ENCODE measurements at places on chromosomes 6 and 20.

DNA sequence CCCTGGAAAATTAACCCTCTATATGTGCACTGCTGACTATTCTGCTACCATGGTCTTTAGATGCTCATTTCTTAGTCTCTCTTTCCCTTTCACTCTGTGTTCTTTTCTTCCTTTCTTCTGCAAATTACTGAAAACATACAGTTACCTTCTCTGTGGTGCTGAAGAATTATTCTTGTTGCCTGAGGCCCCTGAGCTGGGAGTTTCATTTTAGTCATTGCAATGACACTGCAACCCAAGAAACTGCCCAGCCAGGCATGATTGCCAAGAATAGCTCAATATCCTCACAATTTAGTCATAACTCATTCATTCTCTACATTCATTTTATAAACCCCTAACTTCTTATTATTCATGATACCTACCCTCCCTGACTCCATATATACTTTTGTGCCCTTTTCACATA is 245.8 kb upstream of the RAB32 start:
- no peak for DNase-seq

GRCh38 chr6:79377888-79378348 is 143.4 kb upstream of the HMGN3 start:
- DNase-seq: no peak

GRCh38 chr20:47396762-47397476 is 40.4 kb upstream of the ZMYND8 start:
- DNase-seq: no peak

GRCh38 chr20:53741726-53742028 is 148.0 kb upstream of the ZNF217 start:
- no peak for DNase-seq

GRCh38 chr20:40525351-40525750 is 163.7 kb downstream of the MAFB start:
- no peak for DNase-seq

GRCh38 chr6:125528621-125529041 is 220.8 kb upstream of the HEY2 start:
- DNase-seq: no peak

- DNase-seq: no peak
Observed at GRCh38 chr6:45610832-45611231, 233.1 kb upstream of the SUPT3H start.

GRCh38 chr20:34065260-34065659 is 46.8 kb downstream of the EIF2S2 start:
- no peak for DNase-seq

- no peak for DNase-seq
Observed at GRCh38 chr20:48621376-48622078, 206.3 kb downstream of the PREX1 start.

DNA sequence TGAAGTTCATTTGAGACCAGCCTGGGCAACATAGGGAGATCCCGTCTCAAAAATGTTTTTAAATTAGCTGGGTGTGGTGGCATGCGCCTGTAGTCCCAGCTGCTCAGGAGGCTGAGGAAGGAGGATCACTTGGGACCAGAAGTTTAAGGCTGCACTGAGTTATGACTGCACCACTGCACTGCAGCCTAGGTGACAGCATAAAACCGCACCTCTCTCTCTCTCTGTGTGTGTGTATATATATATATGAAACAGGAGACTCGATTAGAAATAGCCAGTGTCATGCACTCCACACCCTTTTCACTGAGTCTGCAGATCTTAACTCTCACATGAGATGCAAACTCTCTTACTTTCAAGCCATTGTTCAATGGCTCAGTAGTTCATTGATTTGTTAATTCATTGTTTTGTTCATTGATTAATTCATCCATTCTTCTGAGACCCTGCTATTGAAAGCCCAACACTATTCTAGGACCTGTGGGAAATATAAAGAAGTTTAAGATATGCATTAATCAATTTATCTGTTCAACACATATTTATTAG is 52.4 kb upstream of the MRPS10 start:
- DNase-seq: no peak

DNA sequence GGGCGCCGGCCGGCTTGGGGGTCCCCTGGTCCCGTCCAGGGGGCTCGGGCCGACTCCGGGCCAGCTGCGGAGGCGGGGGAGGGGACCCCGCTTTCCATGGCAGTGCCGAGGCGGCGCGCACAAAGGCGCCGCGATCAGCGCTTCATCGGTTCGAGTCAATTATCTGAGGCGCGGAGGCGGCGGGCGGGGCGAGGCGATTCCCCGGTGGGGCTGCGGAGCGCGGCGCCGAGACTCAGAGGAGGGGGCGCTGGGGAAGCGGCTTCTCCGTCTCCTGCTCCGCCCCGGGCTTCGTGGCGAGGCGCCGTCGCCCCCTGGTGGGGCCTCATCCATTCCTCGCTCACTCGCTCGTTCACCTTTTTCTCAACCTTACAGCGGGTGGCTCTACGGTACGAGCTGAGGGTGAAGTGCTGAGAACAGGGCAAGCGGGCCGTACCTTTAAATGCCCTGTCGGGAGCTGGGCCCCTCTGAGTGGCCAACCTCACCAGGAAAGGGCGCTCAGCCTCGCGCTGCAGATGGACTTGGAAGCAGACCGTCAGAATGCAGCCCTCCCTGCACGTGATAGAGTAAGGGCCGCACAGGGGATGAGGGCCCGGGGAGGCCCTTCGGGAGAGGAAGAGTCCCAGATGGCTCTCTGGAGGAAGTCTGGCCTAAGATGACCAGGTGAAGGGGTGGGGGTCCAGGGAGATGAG is 39.9 kb downstream of the SLC52A3 start:
- no peak for DNase-seq

- DNase-seq: peak; percentile 41
Observed at GRCh38 chr20:56345911-56346310, 12.9 kb upstream of the FAM210B start.

DNA sequence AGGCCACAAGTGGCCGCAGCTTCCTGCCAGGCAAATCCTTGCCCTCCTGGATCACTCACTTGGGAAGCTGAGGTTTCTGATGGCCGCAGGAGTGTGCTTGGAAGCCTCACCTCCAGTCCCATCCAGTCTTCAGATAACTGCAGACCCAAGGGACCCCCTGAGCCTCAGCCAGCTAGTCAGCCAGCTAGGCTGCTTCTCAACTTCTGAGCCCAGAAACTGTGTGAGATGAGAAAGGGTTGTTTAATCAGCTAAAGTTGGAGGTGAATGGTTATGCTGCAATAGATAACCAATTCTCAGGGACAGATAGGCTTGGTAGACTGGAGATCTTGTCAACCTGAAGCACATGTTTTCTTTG is 96.9 kb downstream of the THBS2 start:
- DNase-seq: no peak

GRCh38 chr20:58146081-58146745 is 82.2 kb downstream of the ANKRD60 start:
- no peak for DNase-seq

- DNase-seq: no peak
Observed at GRCh38 chr20:46713957-46714834, 4.7 kb downstream of the SLC2A10 start.

- DNase-seq: no peak
Observed at GRCh38 chr20:32945710-32946221, 58.5 kb downstream of the SUN5 start.

DNA sequence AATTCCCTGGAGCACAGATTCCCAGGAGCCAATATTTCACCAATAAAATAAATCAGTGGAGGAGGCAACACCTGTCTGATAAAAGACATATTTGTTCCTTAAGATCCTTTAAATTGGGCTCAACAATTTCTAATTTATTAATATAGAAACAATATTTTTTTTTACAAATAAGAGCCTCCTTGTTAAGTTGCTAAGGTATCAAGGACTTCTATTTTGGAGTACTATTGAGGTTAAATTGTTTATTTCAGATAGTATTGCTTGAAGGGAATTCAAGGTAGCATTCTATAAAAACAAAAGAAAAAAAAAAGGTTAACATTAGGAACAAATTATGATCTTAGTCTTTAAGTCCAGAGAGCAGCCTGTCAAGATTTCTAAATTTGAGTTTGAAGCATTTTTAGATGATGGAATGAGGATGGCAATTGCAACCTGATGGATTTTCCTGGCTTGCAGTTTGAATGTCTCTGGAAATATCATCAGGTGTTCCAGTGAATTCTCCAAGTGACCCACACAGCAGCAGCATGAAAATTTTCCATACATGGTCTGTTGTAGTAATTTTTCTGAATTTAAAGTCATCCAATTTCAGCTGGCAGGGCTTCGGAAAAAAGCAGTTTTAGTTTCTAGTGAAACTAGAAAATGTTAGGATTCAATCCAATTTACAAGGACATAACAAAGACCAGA is 19.3 kb upstream of the NCR2 start:
- no peak for DNase-seq

- no peak for DNase-seq
Observed at GRCh38 chr6:149079911-149080491, 237.5 kb upstream of the TAB2 start.

DNA sequence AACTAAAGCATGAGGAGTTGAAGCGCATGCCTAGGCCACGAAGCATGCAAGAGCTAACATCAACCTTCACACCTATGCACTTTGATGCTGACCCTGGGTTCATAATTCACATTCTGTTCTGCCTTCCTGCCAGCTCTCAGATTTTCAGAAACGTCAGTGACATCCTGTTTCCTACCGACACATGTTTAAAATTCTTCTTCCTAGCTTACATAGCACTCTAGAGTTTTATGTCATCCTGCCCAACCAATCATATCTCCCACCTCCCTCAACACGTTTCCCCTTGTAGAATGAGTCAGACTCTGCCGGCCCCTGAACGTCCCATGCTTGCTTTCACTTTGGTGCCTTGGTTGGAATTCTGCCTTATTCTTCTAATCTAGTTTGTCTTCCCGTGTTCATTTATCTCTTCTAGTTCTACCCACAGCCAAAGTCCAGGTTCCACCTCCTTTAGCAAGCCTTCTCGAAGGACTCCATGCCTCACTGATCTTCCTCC is 97.2 kb upstream of the MAP7 start:
- no peak for DNase-seq

DNA sequence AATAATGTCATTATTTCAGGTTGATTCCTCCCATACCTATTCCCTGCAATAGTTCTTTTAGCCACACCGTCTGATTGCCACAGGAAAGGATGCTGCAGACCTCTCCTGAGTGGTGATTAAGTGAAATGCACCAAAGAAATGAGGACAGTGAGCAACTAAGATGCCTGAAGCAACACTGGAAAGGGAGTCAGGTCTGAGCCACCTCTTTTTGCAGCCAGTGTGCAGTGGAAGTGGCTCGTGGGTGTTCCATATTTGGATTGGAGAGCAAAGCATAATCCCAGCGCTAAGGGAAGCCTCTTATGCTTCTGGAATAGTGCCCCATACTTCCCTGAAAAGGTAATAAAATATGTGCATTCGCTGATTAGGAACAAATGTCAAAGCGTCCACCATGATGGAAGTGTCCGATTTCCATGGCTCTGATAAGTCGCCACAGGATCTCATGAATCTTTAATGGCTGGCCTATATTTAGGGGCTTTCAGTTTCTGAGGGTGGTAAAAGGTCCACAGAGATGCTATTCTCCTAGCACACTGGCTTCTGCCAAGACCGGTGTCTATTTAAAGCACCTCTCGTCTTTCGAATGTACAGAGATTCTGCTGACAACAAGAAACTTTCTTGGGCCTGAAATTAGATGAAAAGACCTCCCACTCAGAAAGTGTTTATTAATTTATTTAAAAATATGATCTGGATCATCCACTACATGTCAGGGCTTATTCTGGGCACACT is 253.9 kb downstream of the SLC24A3 start:
- DNase-seq: no peak

DNA sequence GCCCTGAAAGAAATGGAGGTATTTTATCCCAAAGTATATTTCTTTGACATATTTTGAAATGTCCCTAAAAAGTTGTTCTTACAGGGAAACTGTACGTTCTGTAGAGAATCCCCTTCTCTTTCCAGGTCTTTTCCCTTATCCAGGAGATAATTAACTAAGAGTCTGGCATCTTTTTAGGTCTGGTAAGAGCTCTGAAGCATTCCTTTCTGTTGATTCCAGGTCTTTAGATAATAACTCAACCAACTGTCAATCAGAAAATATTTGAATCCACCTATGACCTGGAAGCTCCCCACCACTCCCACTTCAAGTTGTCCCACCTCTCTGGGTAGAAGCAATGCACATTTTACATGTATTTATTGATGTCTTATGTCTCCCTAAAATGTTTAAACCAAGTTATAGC is 26.0 kb upstream of the CENPW start:
- DNase-seq: no peak

GRCh38 chr6:99350573-99350972 is 1.1 kb upstream of the FAXC start:
- DNase-seq: no peak

DNA sequence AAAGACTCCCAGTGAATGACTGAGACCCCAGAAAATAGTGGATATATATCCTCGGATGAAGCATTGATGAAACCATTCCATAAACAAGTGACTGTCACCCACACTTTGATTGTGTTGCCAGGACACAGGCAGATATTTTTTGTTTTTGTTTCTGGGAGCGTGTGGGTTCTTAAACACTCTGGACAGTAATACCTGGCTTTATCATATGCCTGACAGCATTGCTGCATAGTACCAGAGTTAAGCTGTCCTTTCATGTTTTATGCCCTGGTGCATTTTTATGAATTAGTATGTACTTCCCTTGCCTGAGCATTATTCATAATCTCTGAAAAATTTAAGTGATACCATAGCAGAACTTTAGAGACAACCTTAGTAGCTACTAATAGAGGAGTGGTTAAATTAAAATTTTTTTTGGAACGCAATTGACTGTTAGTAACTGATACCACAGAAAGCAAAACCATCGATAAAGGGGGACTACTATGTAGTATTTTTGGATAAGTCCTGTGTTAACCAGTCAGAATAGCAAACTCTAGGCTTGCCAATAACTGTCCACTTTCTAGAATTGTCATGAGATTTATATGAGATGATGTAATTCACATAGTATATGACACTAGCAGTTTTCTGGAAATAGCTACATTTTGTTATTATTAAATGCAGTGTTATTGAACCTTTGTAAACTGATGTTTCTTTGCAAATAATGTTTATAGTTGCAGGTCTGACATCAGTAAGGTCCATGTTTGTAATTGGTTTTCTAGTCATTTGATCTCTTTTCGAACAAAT is 30.4 kb downstream of the SENP6 start:
- no peak for DNase-seq

GRCh38 chr6:106614592-106615257 is 14.6 kb downstream of the RTN4IP1 start:
- no peak for DNase-seq
